AG04450 (cell line): ENCODE measurements at places on chromosomes 2 and 18.

GRCh38 chr2:224670203-224670602, 46.0 kb downstream of the CCDC195 start:
- no peak for DNase-seq

DNA sequence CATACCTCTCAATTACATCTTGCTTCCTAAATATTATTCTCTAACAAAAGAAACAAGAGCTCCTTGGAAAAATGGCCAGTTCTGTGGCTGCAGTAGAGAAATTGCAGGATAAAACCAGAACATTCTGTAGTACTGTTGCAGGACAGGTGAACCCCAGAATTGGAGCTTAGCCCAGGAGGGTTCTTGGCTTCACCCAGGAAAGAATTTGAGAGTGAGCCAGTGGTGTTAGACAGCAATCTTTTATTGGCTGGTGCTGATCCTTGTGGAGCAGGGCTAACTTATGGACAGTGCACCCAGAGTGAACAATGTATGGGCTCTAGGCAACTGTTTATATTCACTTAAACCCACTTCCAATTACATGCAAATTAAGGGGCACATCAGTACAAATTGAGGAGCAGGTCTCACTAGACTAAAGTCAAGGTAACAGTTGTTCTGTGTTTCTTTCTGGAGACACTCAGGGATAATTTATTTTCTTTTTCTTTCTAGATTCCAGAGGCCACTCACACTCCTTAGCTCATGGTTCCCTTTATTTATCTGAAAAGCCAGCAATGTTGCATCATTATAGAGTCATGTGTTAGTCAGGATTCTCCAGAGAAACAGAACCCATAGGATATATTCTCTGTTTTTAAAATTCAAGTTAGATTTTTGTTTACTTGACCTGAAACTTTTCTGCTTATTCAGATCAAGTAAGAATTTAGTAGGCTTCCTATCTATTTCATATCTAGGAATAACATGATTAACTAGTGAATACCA, 348.1 kb downstream of the CCDC85A start:
- no peak for DNase-seq

DNA sequence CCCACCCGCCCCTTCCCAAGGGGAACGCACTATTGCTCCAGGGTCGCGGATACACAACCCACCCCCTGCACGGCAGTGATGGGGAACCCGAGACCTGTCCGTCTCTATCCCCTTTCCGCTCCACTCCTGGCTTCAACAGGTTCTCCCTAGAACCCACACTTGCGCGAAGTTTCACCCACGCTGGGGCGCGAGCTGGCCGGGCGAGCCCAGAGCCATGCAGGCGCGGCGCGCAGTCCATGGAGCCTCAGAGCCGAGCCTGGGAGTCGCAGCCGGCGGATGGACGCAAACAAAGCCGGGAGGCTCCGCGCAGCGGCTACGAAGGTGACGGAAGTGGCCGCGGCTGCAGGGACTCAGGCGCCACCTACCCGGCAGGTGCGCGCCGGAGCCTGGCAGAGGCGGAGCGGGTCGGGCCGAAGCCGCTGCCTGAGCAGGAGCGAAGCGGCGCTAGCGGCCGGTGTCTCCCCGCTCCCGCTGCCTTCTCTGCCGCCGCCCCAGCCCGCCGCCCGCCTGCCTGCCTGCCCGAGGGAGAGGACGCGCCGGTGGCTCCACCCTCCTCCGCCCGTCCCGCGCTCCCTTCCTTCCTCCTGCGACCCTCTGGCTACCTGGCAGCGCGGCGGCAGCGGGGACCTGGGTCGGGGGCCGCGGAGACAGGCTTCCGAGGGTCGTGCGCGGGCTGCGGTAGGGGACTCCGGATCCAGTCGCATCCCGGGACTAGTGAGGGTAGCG, 14.0 kb downstream of the ALPG start:
- DNase-seq: no peak

DNA sequence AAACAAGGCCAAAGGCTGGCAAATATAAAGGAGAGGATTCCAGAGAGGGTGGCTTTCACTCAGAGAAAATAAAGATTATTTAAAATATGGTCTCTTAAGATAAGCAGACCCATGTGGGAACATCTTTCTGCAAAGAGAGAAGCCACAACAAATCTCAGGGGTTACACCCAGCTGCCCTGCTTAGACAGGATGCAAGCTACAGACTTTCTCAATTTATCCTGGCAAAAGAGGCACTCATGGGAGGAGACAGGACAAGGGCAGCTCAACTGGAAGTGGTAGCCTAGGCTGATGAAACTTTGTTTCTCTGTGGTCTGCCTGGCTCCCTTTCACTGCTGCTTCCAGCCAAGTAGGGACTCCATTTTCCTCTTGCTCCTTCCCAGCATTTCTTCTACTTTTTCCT, 25.9 kb upstream of the SULT1C4 start:
- no peak for DNase-seq

- no peak for DNase-seq
These were observed 89.0 kb downstream of the INSIG2 start for GRCh38 chr2:118177318-118177717.

DNA sequence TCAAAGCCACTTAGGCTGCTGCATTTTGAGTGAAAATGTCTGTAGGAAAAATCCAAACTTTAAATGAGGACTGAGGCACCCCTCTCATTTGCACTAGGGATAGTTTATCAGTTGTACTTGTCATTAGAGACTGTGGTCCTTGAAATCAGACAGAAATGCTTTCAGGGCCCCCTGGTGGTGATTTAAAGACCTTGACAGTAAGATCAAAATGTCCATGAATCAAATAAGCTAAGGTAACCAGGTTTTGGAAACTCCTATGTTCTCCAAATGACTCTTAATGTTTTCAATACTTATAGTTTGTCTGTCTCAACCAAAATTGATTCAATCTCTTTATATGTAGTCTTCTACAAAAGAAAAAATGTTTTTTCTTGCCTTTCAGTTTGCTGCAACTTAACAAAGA, 28.8 kb upstream of the DDX18 start:
- peak; percentile 7 for DNase-seq

GRCh38 chr2:8149985-8150539, 531.8 kb upstream of the ID2 start:
- no peak for DNase-seq

DNA sequence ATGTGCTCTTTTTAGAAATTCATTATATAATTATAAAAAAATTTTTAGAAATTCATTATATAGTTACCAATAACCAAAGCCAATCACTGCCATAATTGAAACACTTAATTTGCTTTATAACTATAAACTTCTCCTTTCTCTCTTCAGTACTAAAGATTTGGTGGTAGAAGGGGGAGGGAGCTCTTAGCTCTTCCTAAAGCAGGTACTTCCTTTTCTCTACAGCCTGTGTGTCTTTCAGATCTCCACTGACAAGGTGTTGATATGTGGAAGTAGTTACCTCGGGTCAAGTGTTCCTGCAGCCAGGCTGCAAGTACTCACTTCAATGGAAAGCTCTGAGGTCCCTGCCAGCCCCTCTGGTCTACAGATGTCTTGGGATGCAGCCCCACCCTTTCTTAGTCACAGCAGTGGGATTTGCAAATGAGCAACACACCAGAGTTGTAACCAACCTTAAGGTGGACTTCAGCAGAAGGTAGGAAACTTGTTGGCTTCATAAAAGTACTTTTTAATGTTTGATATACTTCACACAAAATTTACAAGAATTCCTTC, 690.0 kb downstream of the ARHGAP15 start:
- no peak for DNase-seq

DNA sequence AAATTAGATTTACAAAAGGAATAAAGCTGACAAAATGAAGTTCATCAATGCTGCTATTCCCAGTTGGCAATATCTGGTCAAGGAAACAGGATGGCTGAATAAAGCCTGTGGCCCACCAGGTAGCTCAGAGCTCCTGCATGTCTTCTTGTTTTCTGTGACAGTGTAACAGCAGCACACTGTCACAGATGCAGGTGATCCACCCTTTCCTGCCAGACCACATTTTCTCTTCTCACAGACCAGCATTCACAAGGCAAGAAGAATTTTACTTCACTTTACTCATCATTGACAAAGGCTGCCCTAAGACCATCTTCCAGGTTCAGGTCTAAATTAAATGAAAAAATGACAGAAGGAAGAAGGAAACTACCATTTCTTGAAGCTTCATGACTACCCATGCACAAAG, 166.2 kb upstream of the MEIS1 start:
- DNase-seq: no peak

DNA sequence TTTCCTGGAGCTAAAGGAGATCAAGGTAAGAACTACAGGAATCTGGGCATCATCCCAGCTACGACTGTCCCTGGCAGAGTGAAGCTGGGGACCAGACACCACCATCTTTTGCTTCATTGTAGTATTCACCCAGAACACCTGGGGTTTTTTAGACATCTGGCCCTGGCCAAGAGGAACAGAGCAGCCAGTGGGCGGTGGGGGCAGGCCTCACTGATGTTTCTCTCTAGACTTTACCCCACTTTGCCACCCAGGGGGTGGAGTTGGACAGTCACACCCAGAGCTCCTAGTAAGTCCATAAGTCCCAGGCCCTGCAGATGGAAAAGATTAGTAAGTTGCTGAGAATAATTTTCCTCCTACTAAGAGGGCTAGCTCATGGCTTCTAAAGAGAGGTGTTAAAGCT, 39.6 kb downstream of the MARCO start:
- DNase-seq: no peak

DNA sequence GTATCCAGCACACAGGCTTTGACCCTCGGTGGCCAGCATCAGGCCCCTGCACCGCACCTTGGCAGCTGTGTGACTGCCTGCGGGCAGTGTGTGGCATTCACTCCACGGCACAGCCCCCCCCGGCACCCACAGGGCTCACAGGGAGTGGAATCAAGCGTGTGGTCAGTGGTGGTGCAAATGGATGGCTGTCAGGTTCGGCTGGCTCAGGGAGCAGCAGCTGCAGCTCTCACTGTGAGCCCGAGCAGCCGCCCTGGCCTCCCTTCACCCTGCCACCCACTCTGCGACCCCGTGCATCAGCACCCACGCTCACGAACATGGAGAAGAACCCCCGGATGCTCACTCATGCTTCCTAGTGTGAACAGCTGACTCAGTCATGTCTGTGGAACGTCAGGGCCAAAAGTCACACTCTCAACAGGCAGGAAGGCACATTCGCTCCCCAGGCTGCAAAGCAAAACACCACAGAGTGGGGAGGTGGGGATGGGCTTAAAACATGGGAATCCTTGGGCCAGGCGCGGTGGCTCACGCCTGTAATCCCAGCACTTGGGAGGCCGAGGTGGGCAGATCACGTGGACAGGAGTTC, 41.5 kb upstream of the GPC1 start:
- DNase-seq: no peak

DNA sequence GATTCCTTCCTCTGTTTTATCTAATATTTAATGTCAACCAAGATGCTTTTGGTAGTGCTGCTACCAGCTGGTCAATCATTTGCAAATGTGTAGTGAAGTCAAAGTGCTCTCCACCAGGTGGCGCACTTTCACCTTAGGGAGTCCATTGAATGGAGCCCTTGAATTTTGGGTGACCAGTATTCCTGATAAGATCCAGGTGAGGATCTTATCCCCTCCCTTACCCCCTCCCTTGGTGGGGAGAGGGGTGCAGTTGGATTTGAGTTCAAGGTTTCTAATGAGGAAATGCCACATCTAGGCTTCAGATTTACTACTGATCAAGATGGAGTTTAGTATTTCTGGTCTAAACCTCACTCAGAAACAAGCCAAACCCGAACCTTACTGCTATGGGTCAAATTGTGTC, 12.0 kb upstream of the E2F6 start:
- DNase-seq: peak; percentile 76

DNA sequence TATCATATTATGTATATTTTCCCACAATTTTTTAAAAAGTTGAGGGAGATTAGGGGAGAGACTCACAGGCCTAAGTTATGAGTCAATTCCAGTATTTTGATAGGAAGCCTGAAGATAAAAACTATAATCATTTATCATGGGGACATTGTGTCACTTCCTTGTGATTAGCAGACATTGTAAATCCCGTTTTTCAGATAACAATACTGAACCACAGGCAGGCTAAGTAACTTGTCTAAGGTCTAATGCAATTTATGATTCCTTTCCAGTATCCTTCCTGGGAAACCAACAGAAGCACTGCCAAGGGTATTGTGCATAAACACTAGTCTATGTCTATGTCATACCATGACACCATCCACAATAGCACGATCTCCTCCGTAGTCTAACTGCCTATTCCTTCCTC, 235.2 kb upstream of the PIK3C3 start:
- no peak for DNase-seq

GRCh38 chr2:57880967-57881366, 165.6 kb upstream of the VRK2 start:
- no peak for DNase-seq

DNA sequence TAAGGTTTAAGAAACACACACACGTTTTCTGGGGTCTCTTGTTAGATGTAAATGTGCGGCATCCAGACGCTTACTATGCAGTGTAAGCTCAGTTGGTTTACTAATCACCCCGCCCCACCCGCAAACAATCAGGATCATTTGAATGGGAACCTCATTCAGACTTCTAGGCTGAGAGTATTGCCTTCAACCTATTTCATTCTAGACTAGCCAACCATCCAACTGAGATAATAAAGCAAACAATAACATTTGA, 1.3 kb upstream of the FIGN start:
- DNase-seq: no peak

- DNase-seq: no peak
These were observed 55.1 kb downstream of the COPS8 start for GRCh38 chr2:237140689-237141285.

- peak; percentile 45 for DNase-seq
These were observed 155.2 kb downstream of the ALK start for GRCh38 chr2:29766191-29766590.

DNA sequence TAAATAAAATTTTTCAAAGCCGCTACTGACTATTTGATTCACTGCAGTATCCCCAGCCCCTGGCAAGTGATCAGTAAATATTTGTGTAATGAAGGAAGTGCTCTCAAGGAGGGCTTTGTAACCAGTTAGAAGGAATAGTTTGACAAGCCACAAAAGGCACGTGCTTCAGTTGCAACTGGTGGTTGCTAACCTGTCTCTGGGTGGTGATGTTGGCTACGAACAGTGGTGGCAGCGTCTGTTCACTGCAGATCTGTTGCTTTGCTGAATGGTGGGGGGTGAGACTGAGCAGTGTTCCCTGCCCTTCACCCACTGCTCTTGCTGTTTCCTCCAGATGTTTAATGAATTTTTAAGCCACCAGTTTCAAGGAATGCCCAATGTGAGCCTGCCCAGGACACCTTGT, 73.9 kb upstream of the SIX2 start:
- no peak for DNase-seq

DNA sequence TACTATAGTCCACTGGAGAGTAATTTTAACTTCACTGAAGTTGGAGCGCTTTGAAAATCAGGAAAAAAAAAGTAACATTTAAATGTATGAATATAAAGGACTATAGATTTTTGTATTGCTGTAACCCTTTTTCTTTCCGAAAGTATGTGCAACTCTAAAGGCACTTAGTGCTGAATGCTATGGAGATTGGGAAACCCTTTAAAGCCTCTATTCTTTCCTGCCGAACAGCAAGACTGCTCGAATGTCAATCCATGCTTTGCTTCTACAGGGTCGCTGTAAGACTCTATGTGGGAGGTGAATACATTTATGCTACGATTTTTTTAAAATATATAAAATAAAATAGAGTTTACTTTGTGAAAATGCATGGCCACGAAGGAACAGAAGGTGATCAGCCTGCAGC, 825 bp downstream of the GRB14 start:
- DNase-seq: no peak
